ENCODE measurements at places on chromosomes 13 and 19.
A peak's percentile ranks its signal among the peaks of the same experiment; 100 is the strongest.

DNA sequence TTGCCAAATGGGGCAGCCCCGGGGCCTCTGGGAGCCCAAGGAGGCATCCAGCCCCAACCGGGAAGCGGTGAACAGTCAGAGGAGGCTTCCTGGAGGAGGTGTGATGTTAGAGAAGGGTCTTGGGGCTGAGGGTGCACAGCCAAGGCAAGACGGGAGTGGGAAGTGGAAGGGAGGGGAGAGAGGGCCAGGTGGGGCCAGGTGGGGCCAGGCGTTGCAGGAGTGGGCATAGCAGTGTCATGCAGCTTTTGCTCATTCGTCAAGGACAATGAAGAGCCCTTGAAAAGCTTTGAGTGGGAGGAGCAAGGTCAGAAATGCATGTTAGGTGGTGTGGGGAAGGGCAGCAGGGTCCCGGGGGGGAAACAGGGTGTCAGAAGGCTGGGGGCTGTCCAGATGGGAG lies 1.8 kb downstream of the FBN3 start:
- no peak for DNase-seq

DNA sequence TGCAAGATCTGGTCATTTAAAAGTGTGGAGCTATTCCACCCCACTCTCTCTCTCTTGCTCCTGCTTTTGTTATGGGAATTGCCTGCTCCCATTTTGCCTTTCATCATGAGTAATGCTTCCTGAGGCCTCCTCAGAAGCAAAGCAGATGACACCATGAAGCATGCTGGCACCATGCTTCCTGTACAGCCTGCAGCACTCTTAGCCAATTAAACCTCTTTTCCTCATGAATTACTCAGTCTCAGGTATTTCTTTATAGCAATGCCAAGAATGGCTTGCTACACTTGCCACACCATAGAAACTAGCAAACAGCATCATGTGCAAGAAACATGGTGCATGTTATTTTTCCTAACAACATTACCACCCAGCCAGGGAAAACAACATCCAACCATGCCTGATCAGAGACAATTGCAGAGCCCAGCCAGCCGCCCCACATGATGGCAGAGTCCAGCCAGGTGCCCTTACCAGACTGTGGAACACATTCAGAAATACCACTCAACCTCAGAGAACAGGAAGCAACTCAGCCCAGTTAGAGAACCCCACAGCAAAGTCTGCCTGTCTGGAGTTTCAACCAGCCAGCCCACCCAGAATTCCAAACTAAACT lies 36.9 kb downstream of the SYDE1 start:
- DNase-seq: no peak

- peak; percentile 64 for DNase-seq
These were observed 12.4 kb upstream of the SULT2B1 start for GRCh38 chr19:48539503-48540096.

- no peak for DNase-seq
These were observed 49.6 kb upstream of the NFIC start for GRCh38 chr19:3316659-3317207.
